Lower lobe of right lung (tissue), 2 donors: ENCODE measurements at places on chromosomes 12 and 14.

GRCh38 chr12:117518594-117519270 is 157.3 kb upstream of the NOS1 start:
- DNase-seq, result peak; percentile 72

GRCh38 chr14:70359076-70359424 is 433 bp downstream of the COX16 start:
- DNase-seq, result no peak

- no peak for DNase-seq
Observed at GRCh38 chr12:99521664-99522063, 125.9 kb upstream of the GARIN6 start.

GRCh38 chr14:58276208-58276607 is 22.1 kb upstream of the ARID4A start:
- no peak for DNase-seq

DNA sequence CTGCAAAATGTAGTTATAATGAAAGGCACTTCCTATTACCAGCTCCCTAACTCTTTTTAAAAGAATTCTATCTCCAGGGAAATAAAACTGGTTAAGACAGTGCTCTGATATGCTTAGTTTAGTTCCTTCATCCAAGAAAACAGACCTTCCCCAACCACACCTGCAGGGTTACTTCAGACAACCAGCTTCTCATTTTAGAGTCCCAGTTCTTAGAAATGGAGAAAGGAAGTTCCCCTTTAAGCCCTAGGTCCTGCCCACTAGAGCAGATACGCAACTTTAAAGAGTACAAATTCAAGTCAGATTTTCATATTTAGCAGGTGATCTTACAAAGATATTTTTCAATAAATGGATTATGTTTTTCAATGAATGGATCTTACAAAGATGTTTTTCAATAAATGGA is 4.4 kb upstream of the WSB2 start:
- no peak for DNase-seq

DNA sequence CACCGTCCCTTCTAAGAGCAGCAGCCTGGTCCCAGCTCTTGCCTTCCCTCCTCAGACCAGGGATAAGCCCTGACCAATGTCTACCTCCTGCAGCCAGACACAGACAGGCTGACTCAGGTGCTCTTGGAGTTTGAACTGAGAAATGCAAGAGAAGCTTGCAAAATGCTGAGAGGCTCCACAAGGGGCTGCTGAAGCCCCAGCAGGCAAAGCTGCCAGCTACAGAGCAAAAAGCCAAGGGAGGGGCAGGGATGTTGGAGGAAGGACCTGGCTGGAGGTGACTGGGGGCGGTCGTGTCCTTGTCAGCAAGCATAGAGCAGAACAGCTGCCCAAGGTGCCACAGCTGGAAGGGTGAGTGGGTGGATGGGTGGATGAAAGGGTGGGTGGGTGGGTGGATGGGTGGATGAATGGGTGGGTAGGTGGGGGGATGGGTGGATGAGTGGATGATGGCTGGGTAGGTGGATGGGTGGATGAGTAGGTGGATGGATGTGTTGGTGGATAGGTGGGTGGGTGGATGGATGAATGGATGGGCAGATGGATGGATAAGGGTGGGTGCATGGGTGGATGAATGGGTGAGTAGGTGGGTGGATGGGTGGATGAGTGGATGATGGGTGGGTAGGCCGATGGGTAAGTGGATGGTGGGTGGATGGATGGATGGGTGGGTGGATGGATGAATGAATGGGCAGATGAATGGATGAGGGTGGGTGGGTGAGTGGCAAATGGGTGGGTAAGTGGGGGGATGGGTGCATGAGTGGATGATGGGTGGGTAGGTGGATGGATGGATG is 4.0 kb upstream of the INF2 start:
- DNase-seq, result no peak

- DNase-seq, result no peak
Observed at GRCh38 chr12:105644770-105645169, 314.3 kb downstream of the C12orf75 start.

DNA sequence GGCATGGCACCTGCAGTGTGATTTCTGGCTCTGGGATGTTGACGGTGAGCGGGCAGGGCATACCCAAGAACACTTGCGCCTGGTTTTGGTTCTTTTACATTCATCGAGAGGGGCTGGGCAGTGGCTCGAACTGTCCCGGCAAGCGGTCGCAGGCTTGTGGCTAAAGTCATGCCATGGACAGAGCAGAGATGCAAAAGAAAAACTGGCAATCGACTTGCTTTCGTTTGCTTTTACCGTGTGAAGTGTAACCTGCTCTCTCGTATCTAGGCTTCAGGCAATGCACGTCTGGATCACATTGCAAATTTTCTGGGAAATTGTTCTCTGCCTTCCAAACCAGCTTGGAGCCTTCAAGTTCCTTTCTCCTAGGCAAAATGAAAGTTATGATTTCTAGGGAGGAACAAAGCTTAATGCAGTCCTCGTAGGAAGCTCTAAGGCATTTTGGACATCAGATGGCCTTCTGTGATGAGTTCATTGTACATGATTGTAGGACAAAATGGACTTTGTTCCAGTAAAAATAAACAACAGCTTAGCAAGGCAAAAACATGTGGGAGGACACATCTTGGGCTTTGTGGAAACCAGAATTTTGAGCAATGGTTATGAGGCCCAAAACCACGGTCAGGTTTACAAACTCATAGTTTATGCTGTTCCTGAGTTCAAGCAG is 18.3 kb downstream of the ADGRD1 start:
- DNase-seq, result no peak

DNA sequence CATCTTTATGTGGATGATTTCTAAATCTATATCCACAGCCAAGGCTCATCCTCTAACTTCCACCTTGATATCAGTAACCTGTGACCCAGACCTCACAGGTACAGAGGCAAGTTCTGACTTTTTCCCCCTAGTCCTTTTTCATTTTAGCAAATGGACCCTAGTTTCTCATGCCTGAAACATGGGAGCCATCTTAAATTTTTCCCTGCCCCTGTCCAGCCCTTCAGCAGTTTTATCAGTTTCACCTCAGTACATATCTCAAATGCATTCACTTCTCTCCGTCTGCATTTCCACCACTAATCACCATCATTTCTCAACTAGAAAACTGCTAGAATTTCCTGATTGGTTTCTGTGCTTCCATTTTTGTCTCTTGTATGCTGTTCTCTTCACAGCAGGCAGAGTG is 79.3 kb downstream of the DIP2B start:
- DNase-seq, result no peak

DNA sequence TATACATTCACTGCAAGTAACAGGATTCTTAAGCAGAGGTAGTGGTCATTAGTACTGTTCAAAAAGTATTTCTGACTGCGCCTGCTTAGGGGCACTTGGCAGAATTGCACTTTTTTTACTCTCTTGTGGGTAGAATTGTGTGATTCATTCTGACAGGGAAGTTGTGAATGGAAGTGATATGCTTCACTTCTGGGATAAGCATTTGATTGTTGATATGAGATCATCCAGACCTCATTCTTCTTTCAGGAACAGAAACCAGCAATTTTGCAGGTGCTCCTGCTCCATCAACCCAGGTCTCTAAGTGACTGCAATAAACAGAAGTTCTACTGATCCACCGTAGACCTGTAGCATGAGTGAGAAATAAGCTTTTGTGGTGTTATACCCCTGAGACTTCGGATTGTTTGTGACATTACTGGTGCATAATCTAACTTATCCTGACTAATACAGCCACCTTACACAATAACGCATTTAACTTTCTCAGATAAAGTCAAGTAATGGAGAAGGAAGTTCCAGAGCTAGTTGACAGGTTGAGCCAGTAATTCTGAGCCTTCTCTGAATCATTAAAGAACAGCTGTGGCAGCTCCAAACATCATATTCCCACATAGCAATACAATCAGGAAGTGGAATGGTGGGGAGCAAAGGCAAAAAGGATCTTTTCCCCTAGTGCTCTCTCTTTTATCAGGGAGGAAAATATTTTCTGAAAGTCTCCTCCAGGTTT is 387.9 kb downstream of the SYT1 start:
- no peak for DNase-seq

DNA sequence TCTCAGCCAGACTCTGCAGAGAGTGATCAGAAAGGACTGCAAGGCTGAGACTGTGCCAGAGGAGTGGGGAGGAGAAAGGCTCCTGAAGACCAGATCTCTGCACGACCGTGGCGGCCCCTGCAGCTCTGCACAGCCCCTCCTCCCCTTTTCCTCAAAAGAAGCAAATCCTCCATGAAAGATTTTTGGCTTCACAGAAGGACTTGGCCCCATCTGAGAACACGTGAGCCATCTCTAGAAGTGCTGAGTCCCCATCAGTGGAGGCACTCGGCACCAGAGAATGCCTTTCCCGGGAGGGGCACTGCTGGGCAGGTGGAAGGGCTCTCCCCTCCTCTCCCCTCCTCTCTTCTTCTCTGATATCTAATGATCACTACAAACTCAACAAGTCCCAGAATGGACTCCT is 6.8 kb downstream of the FIGNL2 start:
- no peak for DNase-seq

DNA sequence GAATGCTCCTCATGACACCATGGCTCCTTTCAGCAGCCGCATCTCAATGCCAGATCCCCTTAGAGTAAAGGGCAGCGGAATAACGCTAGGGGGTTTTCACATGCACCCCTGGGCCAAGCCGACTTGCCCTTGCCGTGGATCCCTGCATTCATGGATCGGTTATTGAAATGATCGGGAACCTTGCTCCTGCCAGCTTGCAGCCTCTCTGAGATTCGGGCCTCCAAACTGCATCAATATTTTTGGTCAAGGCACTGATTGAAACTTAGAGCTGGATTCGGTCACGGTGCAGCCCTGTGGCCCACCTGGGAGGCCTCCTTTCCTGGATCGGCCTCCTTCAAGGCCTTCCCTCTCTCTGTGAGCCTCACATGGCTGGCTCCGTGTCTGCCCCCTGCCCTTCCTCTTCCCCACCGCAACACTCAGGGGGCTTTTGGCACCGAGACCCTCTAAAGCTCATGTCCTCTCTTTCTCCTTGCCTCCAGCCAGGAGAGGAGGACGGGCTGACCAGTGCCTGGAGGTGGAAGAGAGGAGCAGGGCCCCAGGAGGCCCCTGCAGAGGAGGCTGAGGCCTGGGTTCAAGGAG is 1.8 kb downstream of the PTPN6 start:
- DNase-seq, result no peak

- peak; percentile 45 for DNase-seq
Observed at GRCh38 chr12:7369274-7369729, 65.4 kb downstream of the ACSM4 start.
